Stimulated activated CD4-positive, alpha-beta T cell treated with anti-CD3 and anti-CD28 coated beads, Interleukin-2, amount 100 ng/mL, for 4 hours (primary cell): ENCODE measurements at places on chromosomes 12 and 14.

GRCh38 chr14:103273745-103274615 lies 60.1 kb upstream of the EIF5 start:
- no peak for DNase-seq

DNA sequence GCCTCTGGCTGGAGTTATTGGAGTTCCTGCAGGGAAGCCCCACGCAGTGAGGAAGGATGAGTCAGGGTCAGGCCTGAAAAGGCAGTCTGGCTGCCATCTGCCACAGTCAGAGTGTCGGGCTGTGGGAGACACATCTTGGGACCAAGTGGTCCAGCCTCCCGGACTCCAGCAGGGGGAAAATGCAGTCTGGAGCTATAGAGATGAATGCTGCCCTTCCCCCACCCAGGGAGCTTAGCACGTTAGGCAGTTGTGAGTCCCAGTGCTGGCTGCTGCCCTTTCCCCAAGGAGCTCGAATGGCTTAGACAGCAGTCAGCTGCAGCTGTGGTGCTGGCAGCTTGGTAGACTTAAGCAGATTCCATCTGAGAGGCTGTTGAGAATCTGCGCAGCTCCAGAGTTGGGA lies 8.2 kb upstream of the NTS start:
- no peak for DNase-seq

DNA sequence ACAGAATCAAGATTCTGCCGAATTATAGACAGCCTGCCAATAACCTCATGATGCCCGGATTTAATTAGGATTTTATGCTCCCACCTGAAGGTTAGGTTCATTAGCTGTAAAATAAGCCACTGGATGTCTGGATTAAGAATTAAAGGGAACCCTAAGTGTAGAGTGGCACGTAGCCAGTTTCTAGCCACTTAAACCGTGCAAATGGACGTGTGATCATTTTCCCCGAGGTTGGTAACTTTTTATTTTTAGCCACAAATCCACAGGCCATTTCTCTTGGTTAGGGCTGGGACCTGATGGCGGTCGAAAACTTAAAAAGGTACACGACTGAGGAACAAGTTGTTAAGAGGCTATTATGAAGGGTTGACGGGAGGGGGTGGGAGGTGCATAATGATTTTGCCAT lies 127.3 kb upstream of the TMPO start:
- no peak for DNase-seq

DNA sequence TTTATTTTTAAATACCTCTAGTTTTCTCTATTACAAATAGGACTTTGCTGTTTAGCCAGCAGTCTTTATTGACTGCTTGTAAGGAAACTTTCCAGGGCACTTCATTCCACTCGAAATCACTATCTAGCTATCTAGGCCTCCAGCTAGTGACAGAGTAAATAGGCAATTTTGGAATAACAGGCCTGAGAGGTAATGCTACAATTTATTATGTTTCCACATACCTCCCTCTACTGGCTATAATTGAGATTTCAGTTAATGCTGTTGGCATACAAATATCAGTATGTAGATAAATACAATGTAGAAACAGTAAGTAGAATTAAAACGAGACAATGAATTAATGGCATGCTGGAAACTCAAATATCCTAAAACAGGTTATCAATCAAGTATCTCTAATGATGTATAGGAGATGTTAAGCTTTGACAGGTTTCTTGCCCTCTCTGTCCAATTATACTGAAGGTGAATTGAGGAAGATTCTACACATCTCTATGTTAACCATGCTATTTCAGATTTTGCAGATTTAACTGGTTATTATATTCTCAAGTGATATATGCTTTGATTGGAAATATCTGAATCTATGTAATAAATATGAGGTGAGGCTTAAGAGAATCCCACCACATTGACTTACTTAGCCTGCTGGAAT lies 7.2 kb downstream of the DTD2 start:
- no peak for DNase-seq

DNA sequence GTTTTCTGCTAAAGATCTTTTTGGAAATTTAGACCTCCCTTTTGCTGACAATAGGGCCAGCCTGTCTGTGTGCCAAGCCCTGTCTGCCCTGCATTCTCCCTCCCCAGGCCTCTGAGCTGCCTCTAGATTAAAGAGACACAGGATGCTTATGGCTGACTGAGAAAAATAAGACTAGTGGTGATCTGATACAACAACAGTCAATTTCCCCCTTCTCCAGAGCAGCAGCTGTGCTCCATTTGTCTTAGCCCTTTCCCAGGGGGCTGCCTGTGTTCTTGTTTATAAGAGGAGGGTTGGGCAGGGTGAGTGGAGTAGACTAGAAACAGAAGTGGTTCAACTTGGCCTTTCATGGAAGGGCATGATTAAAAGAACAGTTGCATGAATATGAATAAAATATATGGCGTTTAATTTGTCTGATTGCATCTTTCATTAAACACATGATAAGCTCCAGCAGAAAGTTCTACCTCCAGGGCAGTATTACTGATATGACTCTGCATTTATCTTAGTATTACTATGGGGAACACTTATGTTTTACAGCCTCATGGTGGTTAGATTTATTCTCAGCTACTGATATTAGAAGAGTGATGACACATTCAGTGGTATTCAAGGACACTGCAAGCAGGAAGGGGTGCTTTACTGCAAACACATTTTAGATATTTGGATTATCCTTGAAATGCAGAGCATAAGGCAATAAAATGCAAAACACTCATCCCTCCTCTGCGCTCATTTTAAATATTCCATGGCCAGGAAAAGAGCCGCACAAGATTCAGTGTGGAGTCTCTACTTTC lies 150.2 kb upstream of the CLEC14A start:
- no peak for DNase-seq
